A172 (cell line): ENCODE measurements at places on chromosomes 5 and 9.

DNA sequence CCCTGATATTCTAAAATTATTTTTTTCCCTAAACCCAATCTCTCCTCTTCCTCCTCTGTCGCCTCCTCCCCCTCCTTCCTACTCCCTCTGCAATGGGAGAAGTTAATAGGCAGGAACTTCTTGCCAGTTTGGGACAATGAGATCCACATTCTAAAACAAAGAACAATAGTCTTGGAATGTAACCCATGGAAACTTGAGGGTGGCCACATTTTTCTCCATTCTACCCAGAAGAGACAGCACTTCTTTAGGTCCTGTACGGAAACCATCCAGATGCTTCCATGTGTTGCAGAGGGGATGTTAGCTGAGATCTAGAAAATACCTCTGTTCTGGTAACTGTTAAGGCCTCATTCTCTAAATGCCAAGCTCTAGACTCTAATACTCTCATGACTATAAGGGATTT is 10.0 kb downstream of the SPARC start:
- DNase-seq, result peak; percentile 53

GRCh38 chr5:140145818-140146522 is 20.2 kb downstream of the IGIP start:
- no peak for DNase-seq

- DNase-seq, result no peak
Measured at GRCh38 chr5:178450121-178451028, 139.8 kb downstream of the COL23A1 start.

- DNase-seq, result no peak
Measured at GRCh38 chr5:173015192-173015591, 31.6 kb downstream of the ATP6V0E1 start.

DNA sequence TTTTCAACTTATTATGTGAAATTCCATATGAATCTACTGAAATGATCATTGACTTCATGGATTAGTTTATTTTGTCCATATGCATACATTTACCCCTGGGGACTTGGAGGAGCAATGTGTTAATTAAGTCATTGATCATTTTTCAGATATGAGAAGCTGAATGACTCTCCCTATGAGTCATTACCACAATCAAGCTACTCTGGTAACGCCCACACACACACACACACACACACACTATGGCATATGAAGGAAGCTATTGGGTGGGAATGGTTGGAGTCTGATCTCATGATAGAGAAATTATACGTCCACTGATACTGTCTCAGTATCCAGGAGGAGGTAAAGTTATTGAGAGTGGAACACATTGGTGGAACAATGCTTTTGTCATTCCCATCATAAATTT is 528.9 kb downstream of the AGTPBP1 start:
- DNase-seq, result peak; percentile 13
